ENCODE measurements at places on chromosomes 11 and 22.
A peak's percentile ranks its signal among the peaks of the same experiment; 100 is the strongest.

GRCh38 chr11:9529334-9529650, 44.2 kb upstream of the WEE1 start:
- no peak for DNase-seq

DNA sequence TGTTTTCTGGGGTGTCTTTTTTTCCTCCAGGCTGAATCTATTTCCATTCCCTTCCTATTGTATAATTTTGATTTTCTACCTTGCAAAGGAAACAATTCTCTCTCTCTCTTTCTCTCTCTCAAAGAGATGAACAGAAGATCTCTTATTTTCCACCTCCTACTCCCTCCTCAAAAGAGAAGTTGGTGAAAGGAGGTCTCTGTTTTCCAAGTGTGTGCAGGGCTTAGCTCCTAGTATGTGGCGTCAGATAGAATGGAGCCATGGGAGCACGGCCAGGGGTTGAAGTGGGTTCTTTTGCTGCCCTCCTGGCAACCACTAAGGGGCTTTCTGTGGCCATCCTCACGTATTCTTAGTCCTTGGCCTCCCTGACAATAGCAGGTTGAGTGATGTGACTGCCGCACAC, 480 bp downstream of the TRIM34 start:
- DNase-seq = no peak

DNA sequence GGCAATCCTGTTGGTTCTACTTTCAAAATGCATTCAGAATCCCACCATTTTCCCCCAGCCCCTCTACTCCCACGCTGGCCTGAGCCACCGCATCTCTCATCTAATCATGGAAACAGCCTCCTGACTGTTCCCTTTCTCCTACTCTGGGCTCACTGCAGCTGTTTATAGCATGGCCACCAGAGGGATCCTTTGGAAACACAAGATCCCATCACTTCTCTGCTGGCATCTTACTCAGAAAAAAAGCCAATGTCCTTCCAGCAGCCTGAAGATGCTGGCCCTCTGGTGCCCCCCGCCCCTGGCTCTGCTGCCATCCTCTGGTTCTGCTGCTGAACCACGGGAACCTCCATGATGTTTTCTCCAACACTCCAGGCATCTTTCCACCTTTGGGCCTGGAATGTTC, 11.1 kb downstream of the MS4A8 start:
- no peak for DNase-seq

GRCh38 chr22:17159504-17159951, 451 bp upstream of the HDHD5 start:
- DNase-seq = peak; percentile 7

GRCh38 chr11:72676861-72677341, 2.7 kb upstream of the PDE2A start:
- peak; percentile 43 for DNase-seq

DNA sequence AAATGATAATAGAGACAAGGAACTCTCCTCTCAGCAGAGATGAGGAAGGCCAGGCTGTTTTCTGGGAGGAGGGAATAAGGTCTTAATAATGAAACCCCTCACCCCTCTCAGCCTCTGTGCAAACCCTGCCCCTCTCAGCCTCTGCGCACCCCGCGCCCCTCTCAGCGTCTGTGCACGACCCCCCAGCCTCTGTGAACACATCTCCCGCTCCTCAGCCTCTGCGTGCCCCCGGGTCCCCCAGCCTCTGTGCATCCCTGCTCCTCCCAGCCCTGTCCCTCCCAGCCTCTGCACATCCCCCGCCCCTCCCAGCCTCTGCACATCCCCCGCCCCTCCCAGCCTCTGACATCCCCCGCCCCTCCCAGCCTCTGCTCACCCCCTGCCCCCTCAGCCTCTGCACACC, 837.8 kb downstream of the TBC1D22A start:
- DNase-seq = no peak

DNA sequence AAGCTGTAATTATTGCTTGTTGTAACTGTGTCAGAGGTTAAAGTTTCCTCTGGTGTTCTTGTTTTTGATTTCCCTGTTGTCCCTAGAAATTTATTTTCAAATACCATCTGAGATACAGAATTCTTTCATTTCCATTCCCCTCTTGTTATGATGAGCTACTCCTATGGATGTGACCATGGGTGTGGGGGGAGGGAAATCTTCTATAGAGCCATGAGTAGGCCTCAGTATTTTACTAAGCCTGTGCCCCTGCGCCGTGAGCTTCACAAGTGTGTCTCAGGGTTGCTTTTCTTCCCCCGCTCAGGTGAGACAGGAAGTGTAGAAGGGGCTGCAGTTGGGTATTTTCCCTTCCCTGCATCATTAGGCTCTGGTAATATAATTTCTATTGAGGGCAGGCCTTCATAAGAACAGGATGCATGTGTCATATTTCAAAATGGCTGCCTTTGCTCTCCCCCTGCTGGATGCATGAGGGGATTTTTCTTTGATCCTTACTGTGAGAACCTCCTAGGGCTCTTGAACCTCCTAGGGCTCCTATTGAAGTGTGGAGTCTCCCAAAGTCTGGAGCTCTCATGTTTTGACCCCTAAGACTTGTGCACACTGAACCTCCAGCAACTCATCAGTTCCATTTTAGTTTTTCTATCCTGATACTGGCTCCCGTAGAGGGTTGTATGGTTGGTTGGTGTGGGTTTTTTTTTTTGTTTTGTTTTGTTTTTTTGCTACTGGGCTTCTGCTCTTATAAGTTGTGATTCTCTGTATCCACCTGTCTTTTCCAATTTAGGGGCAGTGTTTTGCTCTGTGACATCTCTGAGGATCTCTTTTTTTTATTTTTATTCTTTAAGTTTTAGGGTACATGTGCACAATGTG, 658.2 kb downstream of the NTM start:
- DNase-seq = no peak
